ENCODE measurements at places on chromosomes 7 and 10. TPM values are rescaled to one million over a fixed set of nuclear protein-coding genes. Genes with fewer than 3 reads are reported as not detected.

- no peak for DNase-seq
Observed at GRCh38 chr10:45075826-45076380, 75.2 kb downstream of the ZNF22 start.

DNA sequence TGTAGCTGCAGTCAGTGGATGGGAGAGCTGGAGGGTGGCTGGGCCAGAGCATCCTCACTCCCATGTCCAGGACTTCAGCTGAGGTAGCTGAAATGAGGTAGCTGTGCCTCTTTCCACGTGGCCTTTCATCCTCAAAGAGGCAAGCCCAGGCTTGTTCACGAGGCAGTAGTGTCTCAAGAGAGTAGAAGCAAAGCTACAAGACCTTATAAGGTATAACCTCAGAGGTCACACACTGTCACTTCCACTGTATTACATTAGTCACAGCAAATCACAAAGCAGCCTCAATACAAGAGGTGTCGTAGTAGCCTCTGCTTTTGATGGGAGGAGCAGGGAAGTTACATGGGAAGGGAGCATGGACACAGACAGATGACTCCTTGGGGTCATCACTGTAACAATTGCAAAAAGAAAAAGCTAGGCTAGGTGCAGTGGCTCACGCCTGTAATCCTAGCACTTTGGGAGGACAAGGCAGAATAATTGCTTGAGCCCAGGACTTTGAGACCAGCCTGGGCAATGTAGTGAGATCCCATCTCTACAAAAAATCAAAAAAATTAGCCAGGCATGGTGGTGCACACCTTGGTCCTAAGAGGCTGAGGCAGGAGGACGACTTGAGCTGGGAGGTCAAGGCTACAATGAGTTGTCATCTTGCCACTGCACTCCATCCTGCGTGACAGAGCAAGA, 97.5 kb downstream of the SKIDA1 start:
- DNase-seq, result peak; percentile 3

GRCh38 chr7:2670720-2671391, 17.1 kb upstream of the AMZ1 start:
- peak; percentile 57 for DNase-seq

- DNase-seq, result peak; percentile 69
Observed at GRCh38 chr7:137977173-137977572, 24.7 kb downstream of the CREB3L2 start.

DNA sequence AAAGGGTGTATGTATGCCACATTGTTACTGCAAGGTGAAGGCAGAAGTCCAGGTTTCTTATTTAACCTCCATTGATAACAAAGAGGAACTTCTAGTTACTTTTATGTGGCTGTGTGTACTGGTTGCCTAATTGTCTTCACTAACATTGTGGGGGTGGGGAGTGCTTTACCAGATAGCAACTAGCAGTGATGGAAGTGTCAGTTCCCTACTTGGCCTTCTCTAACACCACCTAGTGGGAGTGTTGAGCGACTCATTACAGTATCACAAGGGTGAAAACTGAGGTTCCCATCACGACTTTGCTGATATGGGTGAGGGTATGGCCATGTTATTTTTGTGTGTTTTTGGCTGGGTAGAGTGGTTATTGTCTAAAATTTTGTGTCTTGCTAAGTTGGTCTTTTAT, 274.4 kb downstream of the THSD7A start:
- DNase-seq, result peak; percentile 31

The DYNC1I1 gene
- total RNA-seq, result 4.4 TPM
